Stimulated activated CD8-positive, alpha-beta memory T cell treated with anti-CD3 and anti-CD28 coated beads, Interleukin-4, amount 100 ng/mL, for 4 hours (primary cell): ENCODE measurements at places on chromosomes 7 and 10.

- no peak for DNase-seq
Observed at GRCh38 chr10:89873055-89873454, 171.7 kb downstream of the KIF20B start.

GRCh38 chr7:1666823-1667565, 3.1 kb upstream of the ELFN1 start:
- no peak for DNase-seq

GRCh38 chr7:6422926-6423632, 24.7 kb downstream of the DAGLB start:
- no peak for DNase-seq

DNA sequence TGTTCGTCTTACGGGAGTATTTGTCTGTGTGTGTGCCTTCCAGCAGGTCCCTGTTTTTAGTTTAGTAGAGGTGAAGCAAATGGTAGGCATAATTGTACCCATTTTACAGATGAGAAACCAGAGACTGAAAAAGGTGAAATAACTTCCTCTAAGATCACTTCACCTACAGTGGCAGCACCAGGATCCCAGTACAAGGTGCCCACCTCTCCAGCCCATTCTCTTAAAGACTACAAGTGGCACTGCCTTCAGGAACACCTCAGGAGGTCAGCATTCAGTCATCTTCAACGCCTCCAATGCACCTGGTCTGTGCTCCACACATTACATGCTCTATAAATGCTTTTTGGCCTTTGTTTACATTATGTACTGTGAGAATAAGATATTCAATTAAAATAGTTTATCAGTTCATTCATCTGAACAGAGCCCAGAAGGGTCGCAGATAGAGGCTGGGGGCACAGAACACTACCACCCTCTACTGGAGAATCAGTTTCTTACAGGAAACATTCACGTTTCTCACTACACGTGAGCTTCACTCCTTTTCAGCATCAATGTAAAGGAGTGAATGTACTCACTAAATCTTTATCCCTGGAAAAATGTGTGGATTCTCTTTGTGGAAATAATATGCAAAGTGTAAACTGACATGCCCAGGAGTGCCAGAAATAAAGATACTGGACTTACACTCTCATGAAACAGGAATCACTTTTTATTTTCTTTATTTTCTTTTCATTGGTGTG, 45.5 kb upstream of the ABLIM1 start:
- DNase-seq, result no peak

GRCh38 chr7:67683628-67684027, 687.0 kb downstream of the TYW1 start:
- DNase-seq, result no peak

DNA sequence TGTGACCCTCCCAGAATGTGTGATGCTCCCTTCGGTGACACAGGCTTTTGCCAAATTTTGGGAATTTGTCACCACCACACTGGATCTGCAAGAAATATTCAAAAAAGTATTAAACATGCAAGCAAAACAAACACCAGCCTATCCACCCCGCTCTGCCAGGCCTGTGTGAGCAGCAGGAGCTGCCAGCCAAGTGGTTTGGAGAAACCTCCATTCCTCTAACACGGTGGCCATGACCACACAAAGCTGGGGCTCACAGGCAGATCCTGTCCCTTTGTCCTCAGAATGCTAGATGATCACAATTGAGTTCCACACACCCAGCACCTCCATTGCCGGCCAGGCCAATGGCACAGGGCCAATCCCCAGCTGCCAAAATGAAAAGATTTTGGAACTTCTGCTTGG, 261.9 kb upstream of the PPP2R2D start:
- DNase-seq, result no peak

GRCh38 chr7:15855525-15856109, 169.1 kb upstream of the MEOX2 start:
- no peak for DNase-seq
